Stimulated activated CD8-positive, alpha-beta memory T cell treated with anti-CD3 and anti-CD28 coated beads, Interleukin-4, amount 100 ng/mL, for 1 hour (primary cell): ENCODE measurements at places on chromosomes 2 and 18.

GRCh38 chr2:10741139-10741538 lies 19.7 kb downstream of the ATP6V1C2 start:
- no peak for DNase-seq

DNA sequence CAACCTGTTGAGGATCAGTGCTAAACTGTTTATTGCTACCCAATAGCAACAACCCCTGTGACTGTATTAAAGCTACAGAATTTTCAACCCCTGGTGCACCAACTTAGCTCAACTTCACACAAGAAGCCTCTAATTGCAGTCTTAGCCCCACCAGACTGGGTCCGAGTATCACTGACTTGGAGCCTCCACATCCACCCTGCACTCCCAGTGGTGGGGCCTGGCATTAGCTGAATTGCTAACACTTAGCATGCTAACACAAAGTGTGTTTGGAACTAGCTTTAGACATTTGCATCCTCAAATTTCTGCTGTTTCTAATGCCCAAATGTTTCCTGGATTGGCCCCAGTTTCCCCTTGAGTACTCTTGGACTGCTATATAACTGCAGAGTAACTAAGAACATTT lies 298.6 kb downstream of the AGPS start:
- no peak for DNase-seq

DNA sequence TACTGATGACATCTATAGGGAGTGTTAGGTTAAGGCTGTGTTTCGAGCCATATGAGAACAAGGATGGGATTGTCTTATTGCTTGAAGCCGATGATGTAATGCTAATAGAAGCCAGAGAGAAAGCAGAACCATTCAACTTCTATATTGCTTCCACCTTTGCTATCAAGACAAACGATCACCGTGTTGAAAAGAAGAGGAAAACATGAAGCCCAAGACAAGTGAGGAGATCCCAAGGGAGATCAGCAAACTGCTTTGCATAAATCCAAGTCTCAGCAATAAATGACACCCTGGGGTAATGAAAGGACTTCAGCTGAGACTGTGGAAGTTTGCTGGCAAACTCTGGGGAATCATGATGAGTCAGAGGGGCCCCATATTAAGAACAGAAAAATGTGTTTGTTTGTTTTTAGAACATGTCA lies 206.2 kb downstream of the NCKAP5 start:
- no peak for DNase-seq

GRCh38 chr18:10006311-10006893 lies 92.6 kb downstream of the VAPA start:
- no peak for DNase-seq

- DNase-seq: no peak
These were observed 259.1 kb upstream of the MYT1L start for GRCh38 chr2:2590141-2590540.

DNA sequence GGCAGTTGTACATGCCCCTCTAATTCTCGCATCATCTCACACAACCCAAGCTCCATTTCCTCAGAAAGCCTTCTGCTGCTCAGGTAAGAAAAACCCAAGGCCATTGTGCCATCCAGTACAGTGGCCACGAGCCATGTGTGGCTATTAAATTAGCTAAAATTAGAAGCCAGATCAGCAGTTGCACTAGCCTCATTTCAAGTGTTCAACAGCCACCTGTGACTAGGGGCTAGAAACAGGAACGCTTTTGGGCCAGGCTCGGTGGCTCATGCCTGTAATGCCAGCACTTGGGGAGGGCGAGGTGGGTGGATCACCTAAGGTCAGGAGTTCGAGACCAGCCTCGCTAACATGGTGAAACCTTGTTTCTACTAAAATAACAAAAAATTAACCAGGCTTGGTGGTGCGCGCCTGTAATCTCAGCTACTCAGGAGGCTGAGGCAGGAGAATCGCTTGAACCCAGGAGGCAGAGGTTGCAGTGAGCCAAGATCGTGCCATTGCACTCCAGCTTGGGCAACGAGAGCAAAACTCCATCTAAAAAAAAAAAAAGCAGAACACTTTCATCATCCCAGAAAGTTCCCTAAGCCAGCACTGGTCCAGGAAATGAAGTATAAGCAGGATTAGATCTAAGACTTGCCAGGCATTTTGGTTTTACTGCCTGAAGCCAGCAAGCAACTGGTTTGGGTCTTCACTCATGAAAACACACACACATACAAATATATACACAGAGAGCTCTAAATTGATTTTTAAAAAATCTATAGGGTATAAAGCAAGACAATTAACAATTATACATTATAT lies 35.7 kb downstream of the ATP8B1 start:
- no peak for DNase-seq

- DNase-seq: no peak
These were observed 7.7 kb downstream of the ASB18 start for GRCh38 chr2:236256366-236256985.

- DNase-seq: no peak
These were observed 817 bp upstream of the HS1BP3 start for GRCh38 chr2:20651731-20652099.

DNA sequence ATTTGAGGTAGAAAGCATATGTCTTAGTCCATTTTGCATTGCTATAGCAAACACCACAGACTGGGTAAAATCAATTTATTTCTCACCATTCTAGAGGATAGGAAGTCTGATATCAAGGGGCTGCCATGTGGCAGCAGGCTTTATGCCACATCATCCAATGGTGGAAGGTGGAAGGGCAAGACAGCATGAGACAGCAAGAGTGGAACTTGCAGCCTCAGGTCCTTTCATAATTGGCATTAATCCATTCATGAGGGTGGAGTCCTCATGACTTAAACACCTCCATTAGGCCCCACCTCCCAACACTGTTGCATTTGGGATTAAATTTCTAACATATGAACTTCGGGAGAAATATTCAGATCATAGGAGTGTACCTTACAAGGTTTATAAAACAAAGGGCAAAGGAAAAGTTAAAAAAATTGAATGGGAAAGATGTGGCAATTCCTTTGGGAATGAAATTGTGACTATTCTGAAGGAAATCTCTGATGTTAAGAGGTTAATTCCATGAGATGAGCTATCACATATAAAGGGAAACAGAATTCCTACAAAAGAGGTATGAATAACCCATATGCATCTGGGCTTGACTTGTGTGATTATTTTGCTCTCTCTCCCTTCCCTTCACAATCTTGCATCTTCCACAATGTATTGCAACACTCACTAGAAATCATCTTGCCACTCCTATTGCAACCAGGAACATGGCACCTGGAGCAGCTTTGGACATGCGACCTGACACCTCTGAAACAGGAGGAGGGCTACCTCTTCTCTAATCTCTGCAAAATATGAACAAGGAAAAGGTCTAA lies 507.8 kb downstream of the EPHA4 start:
- no peak for DNase-seq

- DNase-seq: no peak
These were observed 50.7 kb downstream of the STRN start for GRCh38 chr2:36915627-36916026.

DNA sequence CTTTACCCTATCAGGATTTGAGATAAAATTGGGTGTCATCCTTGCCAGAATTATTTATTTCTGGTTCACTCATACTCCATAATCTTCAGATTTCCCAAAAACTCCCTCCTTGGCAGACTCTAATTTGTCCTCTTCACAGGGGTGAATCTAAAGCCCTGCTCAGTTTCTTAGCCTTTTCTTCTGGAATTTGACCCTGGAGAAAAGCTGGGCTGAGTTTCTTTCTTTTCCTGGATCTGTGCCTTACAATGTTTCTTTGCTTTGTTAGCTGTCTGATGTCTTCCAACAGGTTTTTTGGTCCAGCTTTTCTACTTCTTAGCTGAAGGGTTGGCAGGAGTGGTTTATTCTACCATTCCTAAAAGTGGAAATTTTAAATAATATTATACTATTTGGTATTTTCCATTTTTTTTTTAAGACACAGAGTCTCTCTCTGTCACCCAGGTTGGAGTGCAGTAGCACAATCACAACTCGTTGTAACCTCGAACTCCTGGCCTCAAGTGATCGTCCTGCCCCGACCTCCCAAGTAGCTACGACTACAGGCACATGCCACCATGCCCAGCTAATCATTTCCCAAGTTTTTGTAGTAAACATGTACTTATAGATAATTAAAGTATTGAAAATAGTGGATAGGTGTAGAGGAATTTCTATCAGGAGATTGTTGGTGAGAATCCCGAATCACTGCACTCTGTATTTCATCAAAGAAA lies 138.4 kb upstream of the TWIST2 start:
- DNase-seq: no peak

DNA sequence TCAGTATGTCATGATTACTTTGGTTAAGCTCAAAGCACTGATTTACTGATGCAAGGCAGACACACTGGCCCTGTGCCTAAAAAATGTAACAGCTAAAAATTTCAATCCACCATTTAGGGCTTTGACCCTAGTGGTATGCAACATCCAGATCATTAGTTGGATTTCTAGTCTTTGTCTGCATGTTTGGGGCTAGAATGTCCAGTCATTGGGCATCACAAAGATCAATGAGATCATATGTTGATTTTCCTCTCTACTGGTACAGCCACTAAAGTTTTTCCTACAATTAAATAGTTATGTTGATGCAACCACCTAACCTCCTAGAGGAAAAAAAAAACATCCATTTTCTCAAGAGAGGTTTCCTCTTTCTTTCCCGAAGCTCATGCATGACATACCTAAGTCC lies 53.4 kb upstream of the REV1 start:
- DNase-seq: no peak

GRCh38 chr2:22703286-22703920 lies 681.6 kb upstream of the KLHL29 start:
- no peak for DNase-seq

- DNase-seq: no peak
These were observed 34.9 kb downstream of the SULT1C2 start for GRCh38 chr2:108323619-108324018.

- DNase-seq: no peak
These were observed 52.5 kb upstream of the STAM2 start for GRCh38 chr2:152227969-152228592.

DNA sequence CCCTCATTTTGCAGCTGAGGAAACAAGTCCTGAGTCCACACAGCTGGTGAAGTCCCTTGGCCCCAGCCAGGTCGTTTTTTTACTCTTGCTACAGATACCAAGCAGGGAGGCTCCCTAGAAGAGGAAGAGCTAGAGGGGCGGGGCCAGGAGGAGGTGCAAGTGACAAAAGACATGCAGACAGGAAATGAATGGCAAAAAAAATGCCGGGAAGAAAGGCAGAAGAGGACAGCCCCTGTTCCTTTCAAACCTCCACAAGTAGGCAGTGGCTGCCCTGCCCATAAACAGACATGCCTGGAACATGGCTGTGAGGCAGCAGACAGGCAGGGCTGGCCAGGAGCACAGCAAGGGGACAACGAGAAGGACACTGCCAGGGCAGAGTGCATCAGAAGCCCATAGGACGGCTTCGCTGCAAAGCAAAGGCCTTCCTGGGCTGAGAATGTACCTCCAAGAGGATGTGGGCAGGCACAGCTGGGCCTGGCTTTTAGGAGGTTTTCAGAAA lies 108.7 kb downstream of the ZBTB7C start:
- no peak for DNase-seq

- DNase-seq: no peak
These were observed 17.3 kb downstream of the PIK3C3 start for GRCh38 chr18:41972067-41972925.

GRCh38 chr2:150882751-150883612 lies 378.7 kb downstream of the RBM43 start:
- DNase-seq: no peak

GRCh38 chr2:104528101-104528500 lies 325.8 kb upstream of the POU3F3 start:
- no peak for DNase-seq

DNA sequence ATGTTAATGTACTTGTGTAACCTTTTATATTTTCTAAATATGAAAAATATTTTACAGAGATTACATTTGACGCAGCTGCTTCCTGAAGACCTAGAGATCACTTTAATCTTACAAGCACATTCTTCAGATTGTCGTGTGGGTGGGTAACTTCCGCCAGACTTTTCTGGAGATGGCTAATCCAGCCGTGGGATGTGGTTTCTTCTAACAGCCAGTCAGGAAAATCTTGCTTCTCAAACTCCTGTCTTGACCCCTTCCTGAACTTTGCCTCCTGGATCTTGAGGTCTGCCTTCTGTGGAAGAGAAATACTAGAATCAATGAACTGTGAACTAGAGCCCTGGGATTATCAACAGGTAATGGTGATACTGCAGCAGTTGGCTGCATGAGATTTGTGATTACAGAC lies 401.6 kb upstream of the TNP1 start:
- no peak for DNase-seq
